ENCODE measurements at places on chromosomes 2 and 18.

- DNase-seq: no peak
These were observed 113.5 kb upstream of the NEDD4L start for GRCh38 chr18:57930476-57930875.

GRCh38 chr18:62715436-62715758 is at the start of gene PHLPP1:
Gene PHLPP1 (plus strand): TSS chr18:62715541. CDS start chr18:62715684, 143 bp downstream.
- no peak for DNase-seq

DNA sequence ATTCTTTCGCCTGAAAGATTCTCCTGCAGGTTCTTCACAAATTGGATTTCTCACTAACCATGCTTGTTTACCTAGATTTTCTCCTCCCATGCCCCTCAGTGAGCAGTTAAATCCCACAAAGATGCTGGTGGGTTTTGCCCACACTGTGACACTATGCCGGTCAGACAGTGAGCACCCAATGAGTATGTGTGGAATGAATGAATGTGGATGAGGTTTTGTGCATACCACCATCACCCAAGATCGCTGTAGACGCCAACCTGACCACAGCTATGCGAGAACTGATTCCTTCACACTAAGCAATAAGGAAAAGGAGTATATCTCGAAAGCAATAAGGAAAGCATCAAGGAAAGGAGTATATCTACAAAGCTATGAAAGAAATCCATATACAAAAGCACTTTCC is 116.7 kb downstream of the PID1 start:
- DNase-seq: no peak

DNA sequence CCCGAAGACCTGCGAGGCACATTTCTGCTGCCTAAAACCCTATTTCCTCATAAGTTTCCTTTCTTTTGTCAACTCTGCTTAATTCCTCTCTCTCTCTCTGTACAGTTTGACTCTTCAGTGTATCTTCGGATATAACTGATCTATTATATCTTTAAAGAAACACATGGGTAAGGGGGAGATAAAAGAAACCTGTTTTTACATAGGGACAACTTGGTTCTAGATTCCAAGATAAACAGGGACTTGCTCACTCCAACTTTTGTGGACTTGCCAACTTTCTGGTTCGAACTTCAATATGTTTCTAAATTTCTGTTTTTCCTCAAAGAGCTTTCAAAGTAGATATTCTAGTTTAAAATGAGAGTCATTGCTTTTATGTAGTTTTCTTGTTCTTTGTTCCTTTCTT is 182.7 kb upstream of the EPC2 start:
- DNase-seq: no peak

DNA sequence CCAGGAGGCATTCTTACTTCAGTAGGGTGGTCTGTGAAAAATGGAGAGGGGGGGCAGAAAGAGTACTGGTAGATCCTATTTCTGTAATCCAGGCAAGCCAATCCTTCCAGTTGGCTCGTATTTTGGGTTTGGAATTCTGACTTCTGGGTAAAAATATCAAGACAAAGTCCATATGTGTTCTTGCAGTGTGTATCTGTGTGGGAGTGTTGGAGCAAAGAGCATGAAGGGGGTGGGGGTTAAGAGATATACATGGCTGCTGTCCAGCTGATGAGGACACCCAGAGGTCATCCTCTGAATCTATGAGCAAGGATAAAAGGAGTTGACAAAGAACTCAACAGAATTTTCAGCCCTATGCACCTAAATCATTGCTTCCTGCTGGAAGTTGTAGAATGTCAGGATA is 375.8 kb upstream of the PIK3C3 start:
- DNase-seq: no peak

All from stimulated activated CD8-positive, alpha-beta memory T cell treated with anti-CD3 and anti-CD28 coated beads, Interleukin-12 subunit alpha, Interleukin-12 subunit beta, amount 100 ng/mL, for 4 hours (primary cell).